T-helper 9 cell (primary cell): ENCODE measurements at places on chromosomes 3 and 15.

GRCh38 chr3:139473155-139473771, 3.1 kb downstream of the RBP2 start:
- DNase-seq = no peak

DNA sequence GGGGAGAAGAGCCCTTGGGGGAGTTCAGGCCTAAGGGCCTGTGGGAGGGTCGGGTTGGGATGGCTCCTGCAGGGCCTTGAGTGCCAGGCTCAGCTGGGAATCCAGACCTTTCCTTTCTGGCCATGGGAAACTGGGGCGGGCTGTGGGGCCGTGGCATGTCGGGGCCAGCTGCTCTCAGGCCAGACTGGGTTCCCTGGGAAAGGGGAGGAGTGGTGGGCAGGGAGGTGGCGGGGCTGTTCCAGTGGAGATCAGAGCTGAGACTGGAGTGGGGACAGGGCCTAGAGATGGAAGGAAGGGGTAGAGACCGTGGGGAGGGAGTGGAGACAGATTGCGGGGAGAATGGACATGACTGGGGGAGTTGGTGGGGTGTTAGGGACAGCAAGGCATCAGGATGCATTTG, 20.3 kb downstream of the FBLN2 start:
- no peak for DNase-seq

GRCh38 chr3:30457081-30457480, 149.3 kb upstream of the TGFBR2 start:
- no peak for DNase-seq

DNA sequence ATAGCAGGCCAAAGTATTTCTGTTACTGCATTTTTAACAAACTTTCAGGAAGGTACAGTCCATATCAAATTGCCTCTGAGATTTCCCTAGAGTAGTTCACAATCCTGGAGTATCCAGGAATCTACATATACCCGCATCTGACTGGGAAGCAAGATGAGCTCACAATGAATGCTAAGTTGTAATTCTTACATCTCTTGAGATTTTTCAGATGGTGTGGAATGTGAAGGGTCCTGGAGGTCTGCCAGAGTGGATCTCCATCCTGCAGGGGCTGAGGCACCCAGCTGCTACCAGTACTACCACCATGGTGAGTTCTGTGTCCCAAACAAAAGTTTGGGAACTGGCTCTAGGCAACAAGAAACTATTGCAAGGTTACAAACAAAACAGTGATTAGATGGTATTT, 156.7 kb upstream of the CCDC54 start:
- no peak for DNase-seq

GRCh38 chr3:29067007-29067406, 213.9 kb upstream of the RBMS3 start:
- no peak for DNase-seq

- DNase-seq = no peak
Observed at GRCh38 chr15:38714309-38715072, 149.9 kb upstream of the RASGRP1 start.

- DNase-seq = no peak
Observed at GRCh38 chr3:32897981-32898623, 53.3 kb upstream of the CCR4 start.

- DNase-seq = no peak
Observed at GRCh38 chr3:2360815-2361214, 262.1 kb downstream of the CNTN4 start.

DNA sequence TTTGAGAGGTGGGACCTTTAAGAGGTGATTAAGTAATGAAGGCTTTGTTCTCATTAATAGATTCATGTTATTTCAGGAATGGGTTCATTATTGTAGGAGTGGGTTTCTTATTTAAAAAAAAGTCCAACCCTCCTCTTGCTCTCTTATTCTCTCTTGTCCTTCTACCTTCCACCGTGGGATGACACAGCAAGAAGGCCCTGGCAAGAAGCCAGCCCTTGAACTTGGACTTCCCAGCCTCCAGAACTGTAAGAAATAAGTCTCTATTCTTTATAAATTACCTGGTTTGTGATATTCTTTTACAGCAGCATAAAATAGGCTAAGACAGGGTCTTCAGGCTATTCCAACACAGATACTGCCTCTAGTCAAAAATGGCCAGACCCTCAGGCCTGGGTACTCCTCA, 62.2 kb downstream of the MYLK start:
- DNase-seq = no peak

- no peak for DNase-seq
Observed at GRCh38 chr3:173253471-173253870, 112.4 kb upstream of the SPATA16 start.

GRCh38 chr15:49620199-49620598, 419 bp downstream of the FAM227B start:
- DNase-seq = no peak

DNA sequence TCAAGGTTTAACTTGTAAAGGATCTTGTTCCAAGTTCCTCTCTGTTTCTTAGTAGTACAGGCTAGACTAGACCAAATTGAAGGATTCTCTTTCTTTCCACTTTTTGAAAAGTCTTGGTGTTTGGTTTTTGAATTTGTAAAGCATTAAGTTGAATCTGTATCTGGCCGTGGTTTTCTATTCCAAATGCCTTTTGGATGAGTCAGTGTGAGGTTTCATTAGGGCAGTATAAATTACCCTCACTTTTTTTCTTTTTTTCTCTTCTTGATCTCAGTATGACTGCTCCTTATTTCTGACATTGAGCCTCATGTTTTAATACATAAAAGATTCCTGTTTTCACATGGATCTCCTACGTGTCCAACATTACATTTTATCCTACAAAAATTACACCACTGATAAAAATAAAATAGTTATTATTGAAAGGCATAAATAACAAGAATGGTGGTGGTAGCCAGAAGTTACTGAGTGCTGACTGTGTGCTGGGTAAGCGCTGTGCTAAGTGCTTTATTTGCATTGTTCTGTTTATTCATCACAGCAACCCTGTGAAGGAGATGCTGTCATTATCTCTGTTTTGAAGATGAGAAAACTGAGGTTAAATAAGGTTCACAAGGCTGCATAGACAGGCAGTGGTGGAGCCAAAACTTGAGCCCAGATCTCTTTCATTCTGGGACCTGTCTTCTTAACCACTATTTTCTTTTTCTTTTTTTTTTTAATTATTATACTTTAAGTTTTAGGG, 48.3 kb downstream of the MITF start:
- no peak for DNase-seq

DNA sequence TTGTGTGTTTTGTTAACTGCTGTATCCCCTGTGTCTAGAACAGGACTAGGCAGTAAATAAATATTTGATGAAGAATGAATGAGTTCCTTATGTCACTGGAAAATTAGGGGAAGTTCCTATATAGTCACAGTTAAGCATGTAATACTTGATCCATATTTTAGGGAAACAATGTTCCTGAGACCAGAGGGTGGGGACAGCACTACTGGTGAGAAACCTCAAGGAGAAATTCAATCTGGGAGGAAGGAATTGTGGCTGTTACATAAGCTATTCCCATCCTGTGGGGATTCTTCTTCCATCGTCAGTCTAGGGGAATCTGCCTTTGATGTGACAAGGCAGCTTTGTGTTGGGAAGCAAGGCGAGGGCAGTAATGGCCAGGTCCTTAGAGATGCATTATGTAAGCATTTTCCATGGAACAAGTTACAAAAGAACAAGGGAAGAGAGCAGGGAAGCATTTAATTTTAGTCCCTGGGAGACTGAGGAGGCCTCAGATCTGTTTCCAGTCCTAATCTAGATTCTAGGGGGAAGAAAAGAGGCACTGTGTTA, 219.3 kb upstream of the TTC14 start:
- no peak for DNase-seq

DNA sequence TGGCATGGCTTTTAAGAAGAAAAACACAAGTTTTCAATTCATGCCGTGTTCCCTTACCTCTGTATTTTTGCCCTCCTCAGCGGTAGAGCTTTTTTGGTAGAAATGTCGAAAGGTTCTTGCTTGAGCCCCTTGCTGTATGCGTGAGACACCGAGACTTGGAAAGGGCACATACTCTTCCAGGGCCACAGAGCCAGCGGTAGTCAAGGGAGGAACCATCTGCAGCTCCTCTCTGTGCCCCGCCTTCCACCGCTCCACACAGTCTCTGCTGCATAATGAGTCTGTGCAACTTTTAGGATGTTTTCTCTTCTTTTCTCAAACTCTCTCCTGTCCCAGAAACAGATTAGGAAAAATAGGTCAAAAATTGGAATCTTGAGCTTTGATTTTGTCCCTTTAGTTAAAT, 77.5 kb downstream of the LPP start:
- DNase-seq = no peak

DNA sequence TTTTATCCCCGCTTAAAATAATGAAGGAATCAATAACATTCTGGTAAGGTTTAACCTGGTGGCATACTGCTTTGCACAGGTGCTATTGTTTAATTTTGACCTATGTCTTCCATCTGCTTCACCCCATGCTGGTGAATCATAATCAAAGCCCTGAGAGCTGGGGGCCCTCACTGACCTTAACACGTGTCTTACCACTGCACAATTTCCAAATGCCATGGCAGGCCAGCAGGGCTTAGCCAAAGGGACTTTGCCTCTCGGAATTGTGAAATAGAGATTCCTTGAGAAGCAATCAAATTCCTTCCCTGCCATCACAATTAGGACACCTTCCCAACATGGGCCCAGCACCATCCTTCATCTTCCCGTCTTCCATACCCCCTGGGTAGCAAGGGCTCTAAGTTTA, 242.6 kb upstream of the THBS1 start:
- DNase-seq = no peak

- DNase-seq = no peak
Observed at GRCh38 chr3:11791339-11792200, 55.1 kb downstream of the TAMM41 start.

GRCh38 chr3:54047568-54047967, 74.8 kb upstream of the CACNA2D3 start:
- no peak for DNase-seq

GRCh38 chr3:97954228-97954827, 17.9 kb downstream of the RIOX2 start:
- DNase-seq = no peak

GRCh38 chr3:14166877-14167603, 11.4 kb downstream of the XPC start:
- DNase-seq = no peak

DNA sequence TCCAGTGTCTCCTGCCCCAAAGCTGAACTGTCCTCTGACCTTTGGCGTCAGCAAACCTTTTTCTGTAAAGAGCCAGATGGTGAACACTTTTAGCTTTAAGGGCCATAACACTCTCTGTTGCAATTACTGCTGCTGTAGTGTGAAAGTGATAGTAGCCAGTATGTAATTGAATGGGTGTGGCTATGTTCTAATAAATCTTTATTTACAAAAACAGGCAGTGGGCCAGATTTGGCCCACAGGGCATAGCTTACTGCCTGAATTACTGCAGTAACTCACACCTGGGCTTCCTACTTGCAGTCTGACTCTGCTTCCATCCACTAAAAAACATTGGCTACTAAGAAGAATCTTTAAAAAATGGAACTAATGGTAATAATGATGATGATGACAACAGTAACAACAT, 68.0 kb upstream of the SLC6A11 start:
- DNase-seq = no peak

DNA sequence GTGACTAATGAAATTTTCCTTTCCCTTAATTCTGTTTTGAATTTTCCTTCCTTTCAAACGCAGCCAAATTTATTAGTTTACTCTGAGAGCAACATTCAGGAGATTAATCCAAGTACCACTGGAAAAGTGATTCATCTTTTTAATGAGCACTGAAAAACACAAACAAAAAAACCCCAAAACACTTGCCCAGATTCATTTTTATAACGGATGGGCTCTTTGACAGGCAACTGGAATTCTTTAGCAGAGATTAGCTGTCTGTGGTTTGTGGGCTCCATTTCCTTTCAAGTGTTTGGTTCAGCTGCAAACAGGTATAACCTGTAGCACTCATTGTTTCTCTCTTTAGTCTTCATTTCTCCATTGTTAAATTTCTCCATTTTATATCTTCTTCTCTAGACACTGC, 3.1 kb upstream of the POLR2M start:
- no peak for DNase-seq

GRCh38 chr15:60026555-60026954, 22.4 kb downstream of the FOXB1 start:
- no peak for DNase-seq

DNA sequence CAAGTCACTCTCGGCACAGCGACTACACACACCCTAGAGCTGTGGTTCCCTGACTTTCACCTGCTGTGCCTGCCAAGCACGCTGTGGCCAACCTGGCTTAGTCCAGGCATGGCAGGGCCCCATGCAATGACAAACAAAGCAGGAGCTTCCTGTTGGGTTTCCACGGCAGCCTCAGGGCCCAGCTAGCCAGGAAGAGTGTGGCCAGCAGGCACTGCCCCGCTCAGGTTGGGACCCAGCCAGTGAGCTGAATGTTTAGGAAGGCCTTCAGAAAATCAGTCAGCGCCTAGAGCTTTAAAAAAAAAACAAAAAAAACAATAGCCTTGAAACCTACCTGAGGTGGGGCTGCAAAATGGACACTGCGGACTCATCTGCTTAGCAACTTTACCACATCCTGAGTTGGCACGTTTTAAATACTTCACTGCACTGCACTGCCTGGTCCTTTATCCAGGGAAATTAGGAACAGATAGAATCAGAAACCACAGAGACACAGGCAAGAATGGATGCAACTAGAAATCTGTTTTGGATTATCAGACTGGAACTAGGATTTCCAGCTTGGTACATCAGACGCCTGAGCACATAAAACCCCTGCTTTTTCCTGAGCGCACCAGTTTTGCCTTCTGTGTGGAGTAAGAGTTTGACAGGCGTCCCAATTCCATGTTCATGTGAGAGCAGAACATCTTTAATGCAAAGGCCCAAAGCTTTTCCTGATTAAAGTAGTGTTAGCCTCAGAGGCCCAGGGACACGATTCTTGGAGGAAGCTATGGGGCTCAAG, 36.2 kb upstream of the LDHAL6B start:
- no peak for DNase-seq

GRCh38 chr3:189488241-189488767, 142.9 kb upstream of the TP63 start:
- DNase-seq = no peak

- no peak for DNase-seq
Observed at GRCh38 chr3:48412375-48413001, 17.4 kb downstream of the PLXNB1 start.

- DNase-seq = no peak
Observed at GRCh38 chr15:32918547-32918946, 200.7 kb downstream of the GREM1 start.

DNA sequence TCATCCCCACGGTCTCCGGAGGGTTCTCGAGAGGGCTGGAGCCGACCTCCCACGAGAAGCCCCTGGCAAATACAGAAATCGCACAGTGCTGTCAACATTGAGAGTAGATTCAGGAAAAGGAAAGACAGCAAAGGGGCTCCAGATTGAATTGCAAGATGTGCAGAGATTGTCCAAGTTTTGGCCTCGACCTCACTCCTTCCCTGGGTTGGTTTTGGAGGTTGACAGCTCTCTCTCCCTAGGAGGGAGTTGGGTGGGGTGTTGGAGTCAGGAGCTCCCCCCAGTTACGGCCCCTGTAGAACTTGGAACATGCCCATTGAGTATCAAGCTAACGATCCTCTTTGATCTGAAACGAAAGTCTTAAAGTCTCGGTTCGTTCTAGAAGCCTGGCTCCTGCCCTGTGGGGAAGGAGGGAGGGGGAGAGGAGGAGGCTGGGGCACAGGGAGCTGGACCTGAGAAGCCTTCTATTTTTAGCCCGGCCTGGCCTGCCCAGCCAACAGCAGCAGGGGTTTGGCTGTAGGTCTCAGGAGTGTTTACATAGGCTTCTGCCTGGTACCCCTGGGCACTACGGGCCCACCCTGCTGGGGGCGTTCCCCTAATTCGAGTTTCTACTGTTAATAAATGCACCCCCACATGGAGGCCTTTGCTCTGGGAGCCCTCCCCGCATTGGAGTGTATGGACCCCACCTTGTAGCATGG, 672 bp upstream of the KY start:
- DNase-seq = no peak

- DNase-seq = no peak
Observed at GRCh38 chr3:94714194-94714593, 651.3 kb downstream of the NSUN3 start.
